GOT3 (cell line): ENCODE measurements at places on chromosomes 5 and 9.

DNA sequence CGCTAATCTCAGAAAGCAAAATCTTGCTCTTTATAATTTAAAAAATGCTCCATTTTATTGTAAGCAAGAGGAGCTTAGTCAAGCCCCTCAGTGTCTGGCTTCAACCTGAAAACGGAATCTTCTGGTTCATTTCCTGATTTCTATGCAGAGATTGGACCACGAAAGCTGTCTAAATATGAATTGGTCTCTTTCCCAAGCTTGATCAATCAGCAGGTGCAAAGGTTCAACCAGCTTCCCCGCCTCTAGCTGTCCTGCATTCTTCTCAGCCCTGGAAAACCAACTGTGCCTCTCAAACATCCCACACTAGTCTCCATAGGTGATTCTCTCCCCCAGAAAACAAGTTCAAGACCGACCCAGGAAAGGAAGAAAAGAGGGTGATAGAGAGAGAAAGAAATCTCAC, 34.5 kb downstream of the FNBP1 start:
- DNase-seq: no peak

- DNase-seq: no peak
These were observed 359.2 kb downstream of the PRR16 start for GRCh38 chr5:120823328-120823727.

GRCh38 chr9:123402981-123403509, 47.0 kb downstream of the CRB2 start:
- no peak for DNase-seq

DNA sequence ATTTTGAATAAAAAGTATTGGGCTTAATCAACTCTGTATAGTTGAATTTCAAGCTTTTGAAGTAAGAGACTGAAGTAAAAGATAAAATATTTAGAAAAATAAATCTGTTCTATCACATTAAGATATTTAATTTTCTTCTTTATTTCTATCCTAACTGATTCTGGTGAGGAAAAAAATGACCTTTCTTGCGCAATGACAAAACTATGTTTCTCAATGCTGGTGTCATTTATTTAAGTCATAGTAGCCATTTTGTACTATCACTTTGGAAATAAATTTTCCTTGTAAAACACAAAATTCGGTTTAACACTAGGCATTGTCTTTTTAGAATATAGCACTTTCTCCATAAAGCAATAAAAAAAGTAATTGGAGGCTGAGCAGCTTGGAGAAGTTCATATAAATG, 728.0 kb downstream of the CDH9 start:
- no peak for DNase-seq

GRCh38 chr9:125888211-125888610, 141.0 kb downstream of the PBX3 start:
- DNase-seq: no peak

DNA sequence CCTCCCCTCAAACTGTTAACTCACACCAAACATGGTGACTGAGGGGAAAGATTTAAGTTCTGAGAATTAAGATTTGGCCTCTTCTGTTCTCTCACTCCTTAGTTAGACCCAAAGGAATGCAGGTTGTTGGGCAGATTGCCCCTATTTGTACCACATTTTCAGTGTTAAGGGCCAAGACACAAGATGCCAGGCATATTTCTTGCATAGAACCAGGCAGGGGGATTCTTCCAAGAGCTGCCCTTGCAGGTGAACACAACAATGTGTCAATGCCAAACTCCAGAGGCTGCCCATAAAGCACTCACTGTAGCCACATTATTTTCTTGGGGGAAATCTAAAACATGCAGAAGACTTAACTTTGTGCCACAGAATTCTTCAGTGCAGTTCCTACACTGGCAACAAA, 14.7 kb downstream of the MPDZ start:
- DNase-seq: no peak

DNA sequence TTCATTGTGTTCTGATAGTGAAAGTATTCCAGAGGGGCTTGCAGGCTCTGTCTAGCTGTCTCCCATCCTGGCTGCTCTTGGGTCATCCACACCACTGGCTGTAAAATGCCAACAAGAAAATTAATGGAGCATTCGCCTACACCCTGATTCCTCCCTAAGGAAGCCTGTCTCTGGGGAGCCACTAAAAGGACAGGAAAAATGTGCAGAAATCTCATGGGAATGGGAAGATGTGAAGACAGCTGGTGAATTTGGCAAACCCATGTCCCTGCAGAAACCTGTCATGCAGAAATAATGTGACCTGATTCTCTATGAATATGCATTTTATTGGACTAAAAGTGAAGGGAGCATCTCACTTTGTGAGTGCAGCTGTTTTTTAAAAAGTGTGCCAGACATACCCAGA, 265.6 kb downstream of the TUSC1 start:
- no peak for DNase-seq

DNA sequence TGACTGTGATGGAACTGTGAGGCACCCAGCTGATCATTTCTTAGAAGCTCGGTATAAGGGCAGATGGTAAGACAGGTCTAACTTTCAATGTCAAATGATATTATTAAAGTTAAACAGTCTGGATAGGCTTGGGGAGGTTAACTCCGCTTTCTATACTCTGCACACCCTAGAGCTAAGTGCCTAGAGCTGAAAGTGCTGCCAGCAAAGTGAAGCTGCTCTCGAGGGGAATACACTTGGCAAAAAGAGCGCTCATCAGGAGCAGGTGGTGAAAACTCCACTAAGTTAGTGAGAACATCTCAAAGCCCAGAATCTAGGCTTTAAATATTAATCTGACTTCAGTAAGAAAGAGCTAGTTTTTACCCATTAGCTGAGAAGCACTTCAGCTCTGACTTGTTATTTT, 349.6 kb upstream of the SLC30A5 start:
- no peak for DNase-seq
